ENCODE measurements at places on chromosomes 2 and 18. TPM values are rescaled to one million over a fixed set of nuclear protein-coding genes. Genes with fewer than 3 reads are reported as not detected.

- DNase-seq = no peak
Measured at GRCh38 chr2:163665817-163666216, 70.0 kb downstream of the FIGN start.

GRCh38 chr2:206713746-206714145 lies 4.5 kb downstream of the DYTN start:
- no peak for DNase-seq

- DNase-seq = no peak
Measured at GRCh38 chr18:22637787-22638186, 220.1 kb upstream of the CTAGE1 start.

GRCh38 chr2:18243816-18244215 lies 316.6 kb downstream of the RDH14 start:
- DNase-seq = no peak

GRCh38 chr2:132632000-132632649 lies 37.9 kb downstream of the LYPD1 start:
- no peak for DNase-seq

Gene MMADHC
- 144 TPM for total RNA-seq

Gene NYAP2
- total RNA-seq = not detected

Gene ITGB6
- total RNA-seq = not detected

Gene STARD6
- not detected for total RNA-seq

Gene C2orf76
- 10.7 TPM for total RNA-seq

Gene SGO2
- total RNA-seq = 5.1 TPM

Gene NMUR1
- not detected for total RNA-seq
